ENCODE measurements at places on chromosomes 13 and 19.

DNA sequence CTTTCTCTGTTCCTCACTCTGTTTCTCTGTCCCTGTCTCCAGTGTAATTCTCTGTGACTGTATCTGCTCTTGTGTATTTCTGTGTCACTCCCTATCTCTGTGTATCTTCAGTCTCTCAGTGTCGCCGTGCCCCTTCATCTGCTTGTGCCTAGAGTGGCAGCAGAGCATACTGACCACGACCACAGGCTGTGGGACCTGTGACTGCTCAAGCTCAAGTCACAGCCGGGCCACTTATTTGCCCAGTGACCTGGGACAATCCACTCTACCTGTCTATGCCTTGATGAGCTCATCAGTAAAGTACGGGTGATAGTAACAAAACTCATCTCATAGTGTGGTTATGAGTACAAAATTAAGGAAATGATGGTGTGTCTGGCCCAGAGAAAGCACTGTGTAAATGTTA lies 8.7 kb downstream of the TMEM147 start:
- H3K27ac ChIP-seq, result no peak overlapping the region
- H3K36me3 ChIP-seq, result peaks cover 4% of the 10 kb centered on the region
- H3K4me1 ChIP-seq, result peaks cover 10% of the 10 kb centered on the region
- no peak overlapping the region for H3K4me3 ChIP-seq
- no peak for DNase-seq
- peaks cover under 1% of the 10 kb centered on the region for H3K27me3 ChIP-seq

DNA sequence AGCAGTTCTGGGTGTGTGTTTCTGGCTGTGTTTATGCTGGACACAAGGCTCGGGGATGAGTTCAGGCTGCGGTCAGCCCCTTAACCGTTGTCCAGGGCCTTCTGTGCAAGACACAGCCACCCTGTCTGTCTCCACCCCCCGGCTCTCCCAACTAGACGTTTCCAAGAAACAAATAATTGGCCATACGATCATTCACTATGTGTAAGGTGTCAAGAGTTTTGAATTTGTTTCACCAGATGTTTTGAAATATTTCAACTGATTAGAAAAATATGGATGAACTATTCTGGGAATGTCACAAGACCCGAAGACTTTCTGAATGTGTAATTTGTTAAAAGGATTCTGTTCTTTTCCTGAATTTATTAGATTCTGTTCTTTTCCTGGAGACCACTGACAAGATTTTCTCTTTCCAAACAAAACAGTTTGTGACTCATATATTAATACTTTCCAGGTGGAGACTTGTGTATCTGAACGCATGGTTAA lies 318.2 kb downstream of the MYO16 start:
- H3K27ac ChIP-seq, result no peak overlapping the region
- no peak for DNase-seq
- no peaks in the 10 kb centered on the region for H3K36me3 ChIP-seq

DNA sequence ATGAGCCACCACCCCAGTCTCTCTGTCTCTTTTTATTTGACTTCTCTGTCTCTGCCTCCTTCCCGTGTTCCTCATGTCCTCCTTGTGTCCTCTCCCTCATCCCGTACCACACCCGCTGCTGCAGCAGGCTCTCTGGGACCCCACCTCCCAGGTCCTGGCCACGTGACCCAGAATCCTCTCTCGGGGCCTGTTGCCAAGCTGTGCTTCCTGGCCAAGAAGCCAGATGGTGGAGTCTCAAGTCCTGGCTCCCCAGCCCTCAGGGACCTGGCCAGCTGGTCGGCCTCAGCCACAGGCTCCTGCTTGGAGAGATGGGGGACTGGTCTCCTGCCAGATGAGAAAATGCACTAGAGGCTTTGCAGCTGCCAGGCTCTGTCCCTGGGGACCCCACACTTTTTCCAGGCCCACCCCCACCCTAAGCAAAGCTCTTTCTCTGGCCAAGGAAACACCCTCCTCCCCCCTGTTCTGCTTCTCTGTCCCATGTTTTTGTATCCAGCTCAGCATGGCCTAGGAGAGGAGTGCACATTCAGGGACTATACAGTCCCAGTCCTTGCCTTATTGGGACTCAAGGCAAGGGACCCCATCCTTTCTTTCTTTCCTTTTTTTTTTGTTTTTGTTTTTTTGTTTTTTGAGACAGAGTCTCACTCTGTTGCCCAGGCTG lies 34.3 kb upstream of the SHKBP1 start:
- DNase-seq, result no peak
- no peak overlapping the region for H3K4me3 ChIP-seq
- peaks cover 27% of the 10 kb centered on the region for H3K27me3 ChIP-seq
- no peaks in the 10 kb centered on the region for H3K4me1 ChIP-seq

DNA sequence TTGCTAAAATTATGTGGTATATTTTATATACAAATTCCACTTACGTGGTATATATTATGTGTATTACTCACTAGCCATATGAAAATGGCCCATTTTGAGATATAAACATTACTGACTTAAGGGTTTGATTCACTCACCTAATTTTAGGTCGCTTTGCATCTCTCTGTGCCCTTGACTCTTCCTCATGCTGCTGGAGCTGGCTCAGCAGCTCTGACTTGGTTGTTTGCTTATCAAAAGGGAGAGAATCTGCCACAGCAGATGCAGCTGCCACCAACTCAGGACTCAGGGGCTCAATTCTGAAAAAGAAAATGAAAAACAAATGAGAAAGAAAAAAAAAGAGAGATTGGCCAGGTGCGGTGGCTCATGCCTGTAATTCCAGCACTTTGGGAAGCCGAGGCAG lies 12.2 kb downstream of the MRPS31 start:
- peaks cover 23% of the 10 kb centered on the region for H3K4me1 ChIP-seq
- no peak overlapping the region for H3K27ac ChIP-seq
- peaks cover 51% of the 10 kb centered on the region for H3K36me3 ChIP-seq
- H3K27me3 ChIP-seq, result no peaks in the 10 kb centered on the region
- H3K4me3 ChIP-seq, result no peak overlapping the region
- no peak for DNase-seq

- H3K27ac ChIP-seq, result no peak overlapping the region
- peaks cover 20% of the 10 kb centered on the region for H3K36me3 ChIP-seq
- DNase-seq, result no peak
Observed at GRCh38 chr19:18666317-18666716, 17.2 kb upstream of the CRTC1 start.

- no peak overlapping the region for H3K27ac ChIP-seq
- H3K4me3 ChIP-seq, result no peak overlapping the region
- peaks cover 8% of the 10 kb centered on the region for H3K36me3 ChIP-seq
- DNase-seq, result no peak
- H3K4me1 ChIP-seq, result peaks cover 12% of the 10 kb centered on the region
Observed at GRCh38 chr19:38912600-38913514, 871 bp upstream of the CCER2 start.

- H3K27me3 ChIP-seq, result peaks cover 24% of the 10 kb centered on the region
- H3K36me3 ChIP-seq, result no peaks in the 10 kb centered on the region
- H3K4me3 ChIP-seq, result no peak overlapping the region
- H3K4me1 ChIP-seq, result no peaks in the 10 kb centered on the region
- no peak for DNase-seq
- no peak overlapping the region for H3K27ac ChIP-seq
Observed at GRCh38 chr19:29054886-29055675, 157.9 kb downstream of the UQCRFS1 start.

DNA sequence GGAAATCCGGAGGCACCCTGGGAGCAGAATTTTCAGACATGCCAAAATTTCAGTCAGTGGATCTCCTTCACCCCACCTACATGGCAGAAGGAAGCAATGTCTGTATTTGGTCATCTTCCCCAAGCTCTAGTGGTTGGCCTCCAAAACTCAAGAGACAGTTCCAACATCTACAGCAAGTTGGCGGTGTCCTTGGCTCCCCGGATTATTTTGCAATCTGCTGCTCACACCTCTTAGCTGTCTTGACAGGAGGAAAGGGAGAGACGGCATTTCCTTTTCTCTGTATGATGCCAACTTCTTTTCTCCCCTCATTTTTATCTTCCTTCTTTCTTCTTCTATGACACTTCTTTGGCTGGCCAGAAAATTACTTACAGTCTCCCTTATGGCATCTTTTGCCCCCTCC lies 159.9 kb downstream of the SUCLA2 start:
- no peaks in the 10 kb centered on the region for H3K27me3 ChIP-seq
- H3K4me3 ChIP-seq, result no peak overlapping the region
- H3K36me3 ChIP-seq, result no peaks in the 10 kb centered on the region
- no peaks in the 10 kb centered on the region for H3K4me1 ChIP-seq
- H3K27ac ChIP-seq, result no peak overlapping the region

DNA sequence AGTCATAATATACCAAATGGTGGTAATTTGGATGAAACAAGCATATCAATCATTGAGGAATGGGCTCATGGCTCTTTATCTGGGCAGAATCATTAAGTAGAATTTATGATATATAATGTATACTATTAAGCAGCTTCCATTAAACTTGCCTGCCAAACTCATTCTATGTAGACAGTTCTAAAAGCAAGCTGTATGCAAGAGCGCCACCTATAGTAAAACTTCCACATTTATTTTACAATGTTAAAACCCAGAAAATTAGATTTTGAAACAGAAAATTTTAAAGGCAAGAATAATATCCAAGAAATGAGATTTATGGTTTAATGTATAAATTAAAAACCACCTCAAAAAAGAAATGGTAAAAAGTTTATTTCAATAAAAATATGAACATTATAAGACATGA lies 161.5 kb downstream of the MZT1 start:
- H3K27me3 ChIP-seq, result peaks cover 8% of the 10 kb centered on the region
- no peaks in the 10 kb centered on the region for H3K4me1 ChIP-seq
- H3K4me3 ChIP-seq, result no peak overlapping the region
- no peak overlapping the region for H3K27ac ChIP-seq

- no peak overlapping the region for H3K4me3 ChIP-seq
- no peak overlapping the region for H3K27ac ChIP-seq
- H3K27me3 ChIP-seq, result no peaks in the 10 kb centered on the region
- no peaks in the 10 kb centered on the region for H3K36me3 ChIP-seq
Observed at GRCh38 chr13:57253551-57253950, 86.6 kb downstream of the PRR20E start.
